Fibroblast of mammary gland (primary cell): ENCODE measurements at places on chromosomes 7 and 10.

DNA sequence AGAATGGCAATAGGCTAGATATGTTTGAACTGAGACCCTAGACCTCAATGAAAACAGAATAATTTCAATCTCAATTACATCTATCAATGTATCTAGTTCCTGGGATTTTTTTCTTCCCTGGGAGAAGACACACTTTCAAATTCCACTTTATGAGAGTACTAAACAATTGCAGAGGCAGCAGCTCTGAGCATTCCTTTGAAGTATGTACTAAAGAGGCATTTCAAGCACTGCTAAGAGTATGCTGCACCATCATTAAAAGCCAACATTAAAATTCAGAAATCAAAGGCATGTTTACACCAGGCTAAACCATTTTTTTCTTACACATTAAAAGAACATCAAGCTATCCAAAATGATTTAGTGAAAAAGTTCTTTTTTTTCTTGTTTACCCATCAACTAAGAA is 297.9 kb upstream of the CACNA2D1 start:
- no peak for DNase-seq

- no peak for DNase-seq
Observed at GRCh38 chr10:100904917-100905316, 7.8 kb upstream of the SLF2 start.

DNA sequence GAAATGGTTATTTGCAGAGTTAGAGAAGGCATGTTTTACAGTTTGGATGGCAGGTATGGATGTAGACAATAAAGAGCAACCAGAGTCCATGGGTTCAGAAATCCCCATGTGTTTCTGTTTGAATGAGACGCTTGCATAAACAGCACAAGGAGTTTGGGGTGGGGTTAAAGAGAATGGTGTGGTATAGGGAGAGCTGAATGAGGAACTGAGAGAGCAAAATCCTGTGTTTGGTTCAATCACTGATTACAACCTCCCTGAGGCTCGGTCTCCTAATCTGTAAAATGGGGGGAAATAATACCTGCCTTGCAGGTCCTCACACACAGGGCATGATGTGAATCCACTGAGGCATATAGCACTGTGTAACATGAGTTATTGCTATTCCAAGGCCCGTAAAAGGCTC is 23.7 kb downstream of the CAV1 start:
- DNase-seq: no peak

DNA sequence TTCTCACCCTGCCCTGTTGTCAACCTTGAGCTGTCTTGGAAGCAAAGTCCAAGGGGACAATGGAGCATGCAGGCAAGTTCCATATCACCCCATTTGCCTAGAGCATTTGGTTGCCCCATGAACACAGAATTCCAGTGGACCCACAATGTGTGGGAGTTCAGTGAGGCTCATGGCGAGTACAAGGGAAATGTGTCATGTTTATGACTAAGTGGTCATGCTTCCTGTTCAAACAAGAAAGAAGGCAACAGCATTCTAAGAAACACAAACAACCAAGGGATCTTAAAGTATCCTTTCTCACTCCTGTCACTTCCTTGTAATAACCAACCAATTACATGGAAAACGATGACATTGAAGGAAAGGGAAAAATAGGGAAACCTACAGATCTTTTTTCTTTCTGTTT is 513.0 kb downstream of the INHBA start:
- DNase-seq: peak; percentile 97
